ENCODE measurements at places on chromosomes 2 and 18. TPM values are rescaled to one million over a fixed set of nuclear protein-coding genes. Genes with fewer than 3 reads are reported as not detected.

LRP2 gene
- not detected for total RNA-seq

OTOS gene
- total RNA-seq = not detected

- H3K36me3 ChIP-seq = no peaks in the 10 kb centered on the region
- H3K27ac ChIP-seq = peak overlapping the region; percentile 71
- no peak for DNase-seq
Measured at GRCh38 chr2:162242586-162243280, 512 bp downstream of the FAP start.

DNA sequence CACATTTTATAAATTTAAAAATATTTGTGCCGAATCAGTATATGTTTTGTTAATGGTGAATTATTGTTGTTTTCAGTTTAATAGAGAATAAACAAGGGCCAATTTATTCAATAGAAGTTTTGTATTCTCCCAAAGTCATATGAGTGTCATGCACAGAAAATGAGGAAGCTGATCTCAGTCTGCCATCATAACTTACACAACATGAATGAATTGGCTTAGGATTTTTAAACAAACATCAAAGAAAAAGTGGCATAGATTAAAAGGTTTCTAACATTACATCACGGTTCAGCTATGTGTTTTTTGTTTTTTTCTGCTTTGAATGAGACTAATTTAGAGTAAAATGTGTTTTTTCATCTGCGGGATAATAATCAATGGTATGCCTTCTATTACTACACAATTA is 123.4 kb upstream of the CTNNA2 start:
- H3K36me3 ChIP-seq = no peaks in the 10 kb centered on the region
- DNase-seq = no peak
- H3K27me3 ChIP-seq = no peaks in the 10 kb centered on the region
- no peaks in the 10 kb centered on the region for H3K4me1 ChIP-seq
- H3K27ac ChIP-seq = no peak overlapping the region

- no peaks in the 10 kb centered on the region for H3K27me3 ChIP-seq
- no peaks in the 10 kb centered on the region for H3K36me3 ChIP-seq
- DNase-seq = no peak
- no peak overlapping the region for H3K4me3 ChIP-seq
Measured at GRCh38 chr2:126496493-126496892, 159.5 kb upstream of the GYPC start.

Measured in esophagus squamous epithelium (tissue), 5 donors.